ENCODE measurements at places on chromosomes 3 and 15.

DNA sequence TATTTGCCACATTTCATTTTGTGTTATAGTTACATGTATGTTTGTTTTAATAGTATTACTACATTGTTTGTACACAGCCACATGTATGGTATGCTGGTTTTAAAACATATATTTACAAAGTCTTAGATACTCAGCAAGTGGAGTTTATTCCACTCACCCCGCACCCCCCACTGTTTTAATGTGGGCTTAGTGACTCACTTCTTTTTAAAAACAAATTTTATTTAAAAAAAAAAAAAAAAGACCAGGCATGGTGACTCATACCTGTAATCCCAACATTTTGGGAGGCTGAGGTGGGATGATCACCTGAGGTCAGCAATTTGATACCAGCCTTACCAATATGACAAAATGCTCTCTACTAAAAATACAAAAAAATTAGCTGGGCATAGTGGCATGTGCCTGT is 26.9 kb upstream of the TJP1 start:
- no peak for DNase-seq

DNA sequence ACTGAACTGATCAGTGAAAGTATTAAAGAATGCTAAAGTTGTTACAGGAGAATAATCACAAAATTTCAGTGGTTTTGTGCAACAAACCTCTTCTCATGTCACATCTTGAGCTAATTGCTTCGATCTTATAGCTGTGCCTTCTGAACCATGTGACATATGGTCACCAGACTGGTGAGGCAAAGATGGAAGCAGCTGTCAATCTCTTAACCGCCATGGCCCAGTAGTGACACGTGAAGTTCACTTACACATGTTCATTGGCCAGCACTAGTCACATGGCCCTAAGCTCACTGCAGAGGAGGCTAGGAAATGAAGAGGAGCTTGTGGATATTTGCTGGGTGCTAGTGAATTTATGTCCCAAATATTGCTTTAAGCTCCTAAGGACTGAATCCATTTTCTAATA is 32.5 kb downstream of the BOC start:
- DNase-seq = no peak

DNA sequence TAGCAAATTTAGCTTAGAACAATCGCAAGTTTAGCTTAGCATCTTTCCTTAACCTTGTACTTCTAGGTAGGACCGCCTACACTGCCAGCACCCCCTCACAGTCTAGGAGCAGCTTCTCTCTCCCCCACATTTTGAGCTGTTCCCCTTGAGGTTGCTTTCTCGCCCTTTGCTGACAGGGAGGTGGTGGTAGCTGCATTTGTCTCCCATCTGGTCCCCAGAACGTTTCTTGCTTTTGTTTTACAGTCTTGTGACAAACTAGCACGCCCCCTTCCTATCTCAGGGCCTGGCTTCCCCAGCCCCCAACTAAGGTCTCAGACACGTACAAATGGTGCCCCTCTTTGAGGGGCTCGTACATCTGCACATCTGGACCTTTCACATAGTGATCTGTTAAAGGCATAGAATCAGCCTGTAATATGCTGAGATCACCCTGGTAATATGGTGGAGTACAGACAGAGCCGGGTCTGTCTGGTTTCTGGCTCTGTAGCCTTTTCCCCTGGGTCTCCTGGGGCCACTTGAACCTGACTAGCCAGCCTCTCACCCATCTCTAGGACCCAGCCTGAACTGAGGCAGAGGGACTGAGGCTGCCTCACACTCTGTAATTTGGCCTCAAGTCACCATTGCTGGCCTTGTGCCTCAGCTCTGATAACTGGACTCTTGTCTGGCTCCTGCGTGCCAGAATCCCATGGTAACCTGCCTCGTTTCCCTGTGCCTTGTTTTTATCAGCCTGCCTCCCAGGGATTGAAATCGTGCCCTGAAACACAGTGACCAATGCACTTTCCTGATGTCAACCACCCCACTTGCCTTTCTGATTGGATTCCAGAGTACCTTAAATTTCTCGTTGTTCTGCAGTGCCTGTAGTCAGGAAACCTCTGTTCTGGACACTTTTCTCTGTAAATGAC is 27.7 kb downstream of the CRTC3 start:
- peak; percentile 81 for DNase-seq

DNA sequence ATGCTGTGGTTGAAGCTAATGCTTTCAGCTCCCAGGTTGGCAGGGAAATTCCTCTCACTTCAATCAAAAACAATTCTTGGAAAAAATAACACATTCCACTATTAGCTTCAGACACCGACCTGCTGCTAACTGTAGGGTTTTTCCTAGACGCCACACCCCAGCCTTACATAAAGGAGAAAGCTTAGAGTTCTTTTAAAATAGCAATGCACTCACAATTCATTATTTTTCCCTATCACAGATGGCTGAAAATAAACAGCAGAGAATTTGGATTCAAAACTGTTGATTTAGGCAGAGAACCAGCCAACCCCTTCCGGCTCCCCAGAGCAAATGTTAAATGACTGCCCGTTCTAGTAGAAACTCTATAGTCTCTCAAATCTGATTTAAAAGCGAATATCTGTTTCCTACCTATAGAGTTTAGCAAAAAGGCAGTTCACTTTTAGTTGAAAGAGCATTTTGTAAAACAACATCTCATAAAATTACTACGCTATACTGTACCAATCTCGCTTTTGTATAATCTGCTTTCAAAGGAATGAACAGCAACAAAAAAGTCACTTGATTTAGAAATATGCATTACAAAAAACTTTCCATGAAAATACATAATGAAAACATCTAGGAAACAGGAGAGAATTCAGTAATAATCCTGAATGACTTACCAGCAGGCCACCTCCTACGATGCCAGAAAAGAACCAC is 586 bp downstream of the TM4SF1 start:
- DNase-seq = peak; percentile 63

GRCh38 chr15:66580643-66581042 is 14.8 kb upstream of the LCTL start:
- DNase-seq = no peak

DNA sequence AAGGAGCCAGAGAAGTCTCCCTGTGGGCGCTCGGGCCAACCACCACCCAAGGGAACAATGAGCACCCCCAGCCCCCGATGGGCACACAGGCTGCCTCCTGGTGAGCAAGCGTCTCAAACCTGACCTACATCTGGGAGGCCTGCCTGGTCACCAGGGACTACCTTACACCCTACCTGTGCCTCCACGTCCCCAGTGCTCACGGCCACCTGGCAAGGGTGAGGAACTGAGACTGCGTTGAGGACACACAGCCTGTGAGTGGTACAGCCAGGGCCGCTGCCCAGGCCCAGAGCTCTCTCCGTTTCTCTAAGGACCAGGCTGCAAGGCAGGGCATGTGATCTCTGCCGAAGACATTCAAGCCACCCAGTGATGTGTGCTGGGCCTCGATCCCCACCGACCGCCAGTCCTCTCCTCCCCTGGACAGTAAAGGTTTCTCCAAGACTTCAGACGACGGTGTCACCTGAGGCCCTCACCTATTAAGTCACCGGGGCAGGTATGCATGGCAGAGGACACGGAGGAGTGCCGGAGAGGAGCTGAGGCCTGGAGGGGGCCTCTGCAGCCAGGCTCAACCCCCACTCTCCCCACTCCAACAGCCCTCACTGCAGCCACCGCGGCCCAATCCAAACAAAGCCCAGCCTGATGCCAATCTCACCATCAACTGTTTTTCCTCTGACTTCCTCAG is 2.8 kb downstream of the GOLGA8A start:
- DNase-seq = no peak

GRCh38 chr15:68666812-68667450 is 88.1 kb downstream of the CORO2B start:
- DNase-seq = no peak

GRCh38 chr15:38577424-38577987 is 12.9 kb upstream of the RASGRP1 start:
- DNase-seq = no peak

DNA sequence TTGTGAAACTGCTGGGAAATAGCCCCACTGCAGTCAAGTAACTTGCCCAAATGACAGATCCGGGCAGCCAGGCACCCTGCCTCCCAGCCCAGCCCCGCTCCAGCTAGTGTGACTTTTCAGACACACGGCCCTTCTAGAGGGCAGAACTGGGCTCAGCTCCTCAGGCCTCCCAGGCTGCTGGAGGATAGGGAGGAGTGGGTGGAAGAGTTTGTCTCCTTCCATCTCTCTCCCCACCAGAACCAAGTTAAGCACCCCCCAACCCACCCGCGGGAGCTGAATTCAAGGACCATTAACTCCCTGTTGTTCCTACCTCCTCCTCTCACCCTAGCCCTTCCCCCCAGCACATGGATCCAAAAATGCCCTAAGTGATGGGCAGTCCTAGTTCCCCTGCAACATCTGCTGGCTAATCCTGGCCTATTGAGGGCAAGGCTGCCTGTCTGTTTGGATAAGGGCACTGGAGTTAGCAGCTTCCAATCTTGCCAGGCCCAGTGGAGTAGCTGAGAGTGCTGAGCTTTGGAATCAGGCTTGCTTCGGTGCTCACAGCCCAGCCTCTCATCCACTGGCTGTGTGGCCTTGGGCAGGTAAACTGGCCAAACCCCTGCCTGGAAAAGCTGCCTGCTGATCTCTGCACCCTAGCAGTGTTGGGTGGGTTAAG is 3.1 kb downstream of the CCDC33 start:
- no peak for DNase-seq

DNA sequence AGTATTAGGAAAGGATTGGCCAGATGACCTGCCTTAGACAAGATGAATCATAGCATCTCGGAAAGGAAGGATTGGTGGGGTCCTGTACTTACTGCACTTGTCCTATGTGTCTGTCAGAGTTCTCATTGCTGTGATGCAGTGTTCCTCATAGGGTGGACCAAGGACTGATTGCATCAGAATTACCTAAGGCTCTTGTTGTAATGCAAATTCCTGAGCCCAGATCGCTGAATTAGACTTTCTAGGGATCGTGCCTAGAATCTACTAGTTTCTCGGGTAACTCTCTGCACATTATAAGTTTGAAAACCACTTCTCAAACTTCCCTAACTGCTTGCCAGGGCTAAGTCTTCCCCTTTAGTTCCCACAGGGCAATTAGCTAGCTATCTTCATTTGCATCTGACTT is 74.9 kb upstream of the SKOR1 start:
- DNase-seq = no peak

- DNase-seq = no peak
These were observed 117.8 kb upstream of the KCNH8 start for GRCh38 chr3:19030522-19030839.

DNA sequence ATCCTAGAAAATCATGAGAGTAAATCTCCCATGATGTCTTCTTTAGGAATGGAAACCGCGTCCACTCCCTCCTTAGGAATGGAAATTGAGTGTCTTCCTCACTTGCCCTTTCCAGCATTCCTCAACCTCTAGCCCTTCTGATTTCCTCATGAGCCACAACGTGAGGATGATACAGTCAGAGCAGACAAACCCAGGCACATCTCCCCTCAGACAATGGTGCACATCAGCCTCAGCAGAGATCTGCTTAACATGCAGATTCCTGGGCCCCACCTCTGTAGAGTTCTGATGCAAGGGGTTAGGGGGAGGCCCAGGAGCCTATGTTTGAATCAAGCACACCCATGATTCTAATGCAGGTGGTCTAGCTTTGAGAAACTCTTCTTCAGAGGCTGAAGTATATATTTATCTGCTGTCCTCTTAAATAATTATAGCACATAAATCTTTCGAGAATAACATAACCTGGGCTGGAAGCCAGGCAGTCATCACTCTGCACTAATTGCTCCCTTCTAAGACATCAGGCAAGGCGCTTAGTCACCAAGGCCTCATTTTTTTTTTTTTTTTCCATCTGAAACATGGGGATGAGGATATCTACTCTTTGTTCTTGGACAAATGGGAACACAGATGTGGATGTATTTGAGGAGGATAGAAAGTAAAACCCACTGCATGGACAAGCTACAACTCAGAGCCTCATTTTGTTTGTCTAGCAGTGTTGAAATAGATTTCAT is 81.7 kb downstream of the PRICKLE2 start:
- DNase-seq = no peak

DNA sequence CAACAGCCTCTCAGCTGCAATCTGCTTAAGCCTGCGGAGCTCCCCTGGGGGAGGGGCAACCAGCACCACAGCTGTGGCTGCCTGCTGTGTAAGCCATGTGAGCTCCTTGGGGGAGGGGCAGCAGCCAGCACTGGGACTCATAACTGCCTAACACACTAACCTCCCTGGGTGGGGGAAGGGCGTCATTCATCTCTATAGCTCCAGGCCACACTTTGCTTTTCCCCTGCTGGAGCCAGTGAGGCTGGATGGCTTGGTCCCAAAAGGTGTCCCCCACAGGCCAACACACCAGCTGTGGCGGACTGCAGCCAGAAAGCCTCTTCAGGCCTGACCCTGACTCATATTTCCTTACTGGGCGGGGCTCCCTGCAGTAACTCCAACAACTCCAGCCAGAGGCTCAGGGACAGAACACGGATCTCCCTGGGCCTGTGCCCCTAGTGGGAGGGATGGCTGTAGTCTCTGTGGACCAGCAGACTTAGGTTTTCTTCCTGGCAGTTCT is 129.8 kb downstream of the PPM1L start:
- peak; percentile 45 for DNase-seq

DNA sequence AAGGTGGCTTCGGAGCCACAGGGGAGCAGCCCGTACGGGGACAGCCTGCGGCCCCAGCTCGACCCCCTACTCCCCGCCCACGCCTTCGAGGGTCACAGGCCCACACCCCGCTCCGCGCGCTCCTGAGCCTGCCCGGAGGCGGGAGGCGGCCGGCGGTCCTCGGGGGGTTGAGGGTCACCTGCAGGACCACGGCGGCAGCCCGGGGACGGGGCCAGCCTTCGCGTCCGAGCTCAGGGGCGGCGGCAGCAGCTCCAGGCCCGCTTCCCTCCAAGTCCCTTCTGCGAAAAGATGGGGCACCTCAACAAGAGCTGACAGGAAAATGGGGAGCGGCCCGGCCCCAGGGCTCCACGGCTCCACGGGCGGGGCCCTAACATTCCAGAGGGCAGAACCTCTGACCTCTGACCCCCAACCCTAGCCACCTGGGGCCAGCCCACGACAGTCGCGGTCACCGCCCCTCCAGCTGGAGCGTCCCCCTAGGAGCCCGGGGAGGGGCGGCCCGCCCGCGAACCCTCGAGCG is 428 bp downstream of the LYSMD4 start:
- no peak for DNase-seq

DNA sequence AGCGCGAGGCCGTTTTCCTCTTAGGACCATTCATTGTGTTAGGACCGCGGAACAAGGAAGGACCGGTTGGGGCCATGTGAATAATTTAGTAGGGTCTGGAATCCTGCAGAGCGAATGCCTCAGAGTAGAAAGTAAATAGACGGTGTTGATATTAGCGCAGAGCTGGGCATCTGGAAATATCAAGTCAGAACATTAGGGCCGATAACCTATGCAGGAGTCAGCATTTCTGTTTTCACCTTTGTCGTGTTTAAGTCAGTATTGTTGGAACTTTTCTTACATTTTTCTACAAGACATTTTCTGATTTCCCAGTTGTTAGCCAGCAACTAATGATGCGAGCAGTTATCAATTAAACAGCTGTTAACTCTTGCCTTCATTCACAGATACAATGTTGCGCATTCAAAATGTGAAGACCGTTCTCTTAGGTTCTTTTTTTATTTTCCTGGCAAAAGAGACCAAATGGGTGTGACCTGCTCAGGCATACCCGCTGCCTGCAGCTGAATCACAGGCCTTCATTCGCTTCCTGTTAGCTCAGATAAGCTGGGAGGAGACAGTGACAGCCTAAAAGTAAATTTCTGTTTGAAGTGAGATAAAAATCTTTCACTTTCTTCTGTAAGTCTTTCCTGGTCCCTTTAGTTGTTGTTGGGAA is 966 bp upstream of the PKM start:
- DNase-seq = no peak
